NCI-H2171 treated with DMSO at 0.1 percent for 48 hours (cell line): ENCODE measurements at places on chromosomes 4 and X.

- DNase-seq, result no peak
Measured at GRCh38 chr4:138092060-138092459, 150.1 kb downstream of the SLC7A11 start.

DNA sequence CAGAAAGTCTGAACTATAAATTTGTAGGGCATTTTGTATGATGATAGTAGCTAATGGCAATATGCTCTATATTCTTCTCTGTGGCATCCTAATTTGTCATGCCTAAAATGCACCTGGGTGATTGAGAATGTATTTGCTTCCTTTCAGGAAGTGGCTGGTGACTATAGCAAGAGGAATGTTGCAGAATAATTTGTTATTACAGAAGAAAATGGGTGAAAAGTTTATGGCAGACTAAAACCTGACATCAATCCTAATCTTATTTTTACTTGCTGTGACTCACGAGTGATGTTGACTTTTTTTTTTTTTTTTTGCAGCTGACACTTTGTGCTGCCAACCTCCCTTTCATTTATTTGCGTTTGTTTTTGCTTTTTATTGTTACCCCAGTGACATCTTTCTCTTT lies 141.1 kb downstream of the MSL3 start:
- no peak for DNase-seq

DNA sequence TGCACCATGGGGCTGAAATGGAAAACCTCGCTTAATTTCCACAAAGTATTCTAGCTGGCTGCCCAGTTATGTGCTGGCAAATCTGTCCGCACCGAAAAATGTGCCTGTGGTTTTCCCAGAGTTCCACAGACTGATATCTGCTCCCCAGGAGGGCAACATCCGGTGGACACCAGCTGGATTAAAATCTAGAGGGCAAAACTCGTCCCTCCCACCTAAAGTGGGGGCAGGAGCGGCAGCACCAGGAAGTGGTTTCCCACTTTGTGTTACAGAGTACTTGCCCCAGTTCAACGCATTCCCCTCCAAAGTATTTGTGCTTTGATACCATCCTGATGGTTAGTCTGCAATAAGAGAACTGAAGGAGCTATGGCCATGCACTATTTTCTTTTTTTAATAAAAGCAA lies 187.6 kb downstream of the TSPAN5 start:
- no peak for DNase-seq

DNA sequence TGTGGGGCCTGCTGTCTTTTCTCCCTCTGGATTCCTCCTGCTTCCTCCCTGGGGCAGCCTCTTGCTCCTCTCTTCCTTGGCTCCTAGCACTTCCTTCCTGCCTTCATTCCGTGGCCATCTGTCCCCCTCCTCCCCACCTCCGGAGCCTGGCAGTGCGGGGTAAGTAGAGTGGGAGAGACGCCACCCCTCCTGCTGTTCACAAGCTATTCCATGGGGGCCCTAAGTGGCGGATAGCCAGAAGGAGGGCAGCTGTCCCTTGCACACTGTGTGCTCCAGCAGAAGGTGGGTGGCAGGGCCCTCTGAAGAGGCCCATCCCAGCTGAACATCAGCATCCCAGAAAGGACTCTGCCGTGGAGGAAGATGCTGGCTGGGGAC lies 27.4 kb downstream of the CCNQ start:
- peak; percentile 80 for DNase-seq

GRCh38 chr4:144356941-144357381 lies 216.4 kb upstream of the GYPA start:
- no peak for DNase-seq

DNA sequence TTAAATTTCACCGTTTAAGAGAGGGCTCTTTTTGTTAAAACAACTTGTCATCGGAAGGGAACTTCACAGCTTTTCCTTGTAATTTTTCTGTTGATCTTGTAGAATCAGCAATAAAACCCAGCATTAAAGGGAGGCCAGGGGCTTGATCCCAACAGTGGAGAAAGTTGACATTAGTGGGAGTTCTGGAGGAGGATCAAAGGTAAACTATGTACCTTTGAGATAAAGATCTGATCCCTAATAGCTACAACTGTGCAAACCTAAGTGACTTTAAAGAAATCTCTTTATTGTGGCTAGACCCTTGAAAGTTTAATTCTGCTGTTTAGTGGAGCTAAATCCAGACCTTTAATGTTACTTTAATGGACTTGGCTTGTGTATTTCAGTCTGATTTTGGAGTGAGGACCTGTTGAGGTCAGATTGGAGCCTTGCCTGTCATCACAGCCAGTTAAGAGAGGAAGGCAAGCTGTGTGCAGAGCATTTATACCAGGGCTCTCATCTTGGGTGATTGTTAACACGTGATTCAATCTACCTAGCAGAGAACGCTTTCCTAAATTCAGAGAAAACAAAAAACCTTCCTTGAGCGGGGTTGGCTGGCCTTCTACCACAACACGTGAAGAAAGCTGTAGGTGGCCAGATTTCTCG lies 1.7 kb downstream of the DOCK11 start:
- DNase-seq, result no peak

DNA sequence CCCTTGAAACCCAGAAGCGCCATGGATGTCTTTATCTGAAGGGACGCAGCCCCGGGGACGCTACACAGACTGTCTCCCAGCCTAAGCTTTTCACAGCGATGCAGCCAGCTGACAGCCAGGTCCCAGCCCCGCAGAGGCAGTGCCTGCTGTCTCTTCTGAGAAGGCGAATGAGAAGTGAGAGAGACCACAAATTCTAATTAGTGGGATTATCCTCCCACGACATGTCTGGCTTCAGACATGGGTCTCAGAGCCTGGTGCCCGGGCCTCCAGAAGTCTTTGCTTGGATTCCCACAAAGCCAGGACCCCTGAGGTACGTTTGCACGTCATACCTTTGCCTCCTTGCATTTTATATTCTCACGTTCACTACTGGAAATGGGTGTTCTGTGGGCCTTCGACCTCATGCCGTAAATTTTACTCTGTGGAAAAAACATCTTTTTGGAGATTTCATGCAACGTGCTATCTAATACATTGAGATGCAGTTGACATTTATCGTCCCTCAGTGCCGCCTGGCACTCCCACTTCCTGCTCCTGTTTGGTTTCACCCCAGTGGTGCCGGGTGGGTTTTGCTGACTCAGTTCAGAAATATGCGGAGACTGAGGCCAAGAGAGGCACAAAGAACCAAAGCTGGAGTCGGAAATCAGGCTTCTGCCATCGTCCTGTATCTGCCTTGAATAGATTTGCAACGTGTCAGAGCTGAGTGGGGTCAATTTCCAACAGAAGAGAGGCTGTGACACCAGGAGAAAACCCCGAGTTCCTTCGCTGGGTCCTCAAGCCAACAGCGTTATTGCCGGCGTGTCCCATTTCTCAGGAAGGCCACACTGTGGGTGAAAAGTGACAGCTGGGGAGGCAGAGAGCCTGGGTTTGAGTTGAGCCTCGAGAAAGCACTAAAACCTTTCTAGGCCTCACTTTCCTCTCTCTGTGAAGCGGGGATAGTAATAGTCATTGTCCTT lies 114.4 kb downstream of the STK32B start:
- DNase-seq, result no peak

DNA sequence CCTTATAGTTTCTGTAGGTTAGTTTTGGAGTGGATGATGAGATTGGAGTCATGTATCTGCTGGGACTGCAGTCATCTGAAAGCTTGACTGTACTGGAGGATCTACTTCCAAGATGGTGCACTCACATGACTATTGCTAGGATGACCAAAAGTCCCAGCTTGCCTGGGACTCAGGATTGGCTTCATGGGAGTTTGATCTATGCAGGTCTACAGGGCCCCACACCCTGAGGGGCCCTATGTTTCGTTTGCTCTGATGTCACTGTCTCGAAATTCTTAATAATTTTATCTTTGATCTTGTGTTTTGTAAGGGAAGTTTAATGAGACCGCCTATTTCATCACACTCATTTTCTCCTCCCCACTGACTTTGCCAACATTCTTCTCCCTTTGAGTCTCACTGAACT lies at the start of gene SMIM9:
Gene SMIM9 (minus strand): TSS at position 101 of the 400 bp plus-strand sequence. CDS start 3,806 bp downstream, outside the sequence.
- no peak for DNase-seq

- no peak for DNase-seq
Measured at GRCh38 chr4:102546635-102547034, 45.5 kb downstream of the NFKB1 start.

GRCh38 chr4:34935739-34936138 lies 1308.6 kb downstream of the ARAP2 start:
- DNase-seq, result no peak

GRCh38 chrX:13778916-13779315 lies 38.0 kb downstream of the GPM6B start:
- no peak for DNase-seq

- no peak for DNase-seq
Measured at GRCh38 chr4:2935762-2936743, 27.2 kb downstream of the NOP14 start.

DNA sequence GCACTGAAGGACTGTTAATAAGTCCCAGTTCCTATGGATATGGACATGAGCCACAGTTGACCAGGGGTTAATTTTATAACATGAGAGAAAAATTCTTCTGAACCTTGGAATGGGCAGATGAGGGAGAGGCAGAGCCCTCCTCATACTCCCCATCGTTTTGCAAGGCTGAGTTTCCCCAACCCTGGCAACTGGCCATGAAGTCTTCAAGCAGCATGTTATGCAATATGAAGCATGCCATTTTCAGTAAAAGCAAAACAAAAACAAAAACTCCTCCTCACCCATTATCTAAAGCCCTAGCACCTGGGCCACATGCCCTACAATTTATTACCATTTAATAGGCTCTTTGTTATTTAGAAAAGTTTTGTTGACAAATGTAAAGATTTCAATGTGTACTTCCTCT lies 64.5 kb downstream of the GPC4 start:
- DNase-seq, result peak; percentile 43

DNA sequence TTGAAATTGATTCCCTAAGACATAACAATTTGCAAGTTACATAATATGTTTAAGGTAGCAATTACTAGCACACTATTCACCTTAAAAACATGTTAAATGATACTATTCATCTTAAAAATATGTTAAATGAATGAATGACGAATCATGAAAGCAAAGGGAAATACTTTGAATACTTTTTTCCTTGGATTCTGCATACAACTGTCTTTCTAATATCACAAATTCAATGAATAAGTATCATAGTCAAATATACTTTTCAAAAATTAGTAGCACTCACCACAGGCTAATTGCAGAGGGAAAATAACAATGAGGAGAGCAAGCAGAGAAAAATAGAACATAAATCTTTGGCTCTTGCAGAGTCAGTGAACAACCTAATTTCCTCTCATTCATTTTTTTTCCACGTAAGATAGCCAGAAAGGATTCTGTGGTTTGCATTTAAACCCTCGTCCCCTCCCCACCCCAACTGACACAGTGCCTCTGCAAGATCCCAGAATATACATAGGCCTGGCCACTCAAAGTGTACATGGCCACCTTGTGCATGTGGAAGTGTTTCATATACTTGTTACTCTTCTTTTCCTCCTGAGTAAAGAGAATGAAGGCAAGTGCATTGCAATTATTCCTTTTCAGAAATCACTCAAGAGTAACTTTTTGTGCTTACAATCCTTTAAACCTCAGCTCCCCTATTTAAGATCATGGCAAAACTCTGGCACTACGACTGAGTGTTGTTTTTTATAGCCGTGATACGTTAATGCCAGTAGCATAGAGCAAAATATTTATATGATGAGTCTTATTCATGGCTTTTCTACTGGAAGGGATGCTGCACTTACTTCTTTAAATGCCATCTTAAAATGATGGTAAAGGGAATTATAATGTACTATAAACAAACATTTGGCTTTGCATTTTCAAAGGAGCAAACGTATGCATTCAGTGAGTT lies 236.4 kb downstream of the PDGFC start:
- no peak for DNase-seq

DNA sequence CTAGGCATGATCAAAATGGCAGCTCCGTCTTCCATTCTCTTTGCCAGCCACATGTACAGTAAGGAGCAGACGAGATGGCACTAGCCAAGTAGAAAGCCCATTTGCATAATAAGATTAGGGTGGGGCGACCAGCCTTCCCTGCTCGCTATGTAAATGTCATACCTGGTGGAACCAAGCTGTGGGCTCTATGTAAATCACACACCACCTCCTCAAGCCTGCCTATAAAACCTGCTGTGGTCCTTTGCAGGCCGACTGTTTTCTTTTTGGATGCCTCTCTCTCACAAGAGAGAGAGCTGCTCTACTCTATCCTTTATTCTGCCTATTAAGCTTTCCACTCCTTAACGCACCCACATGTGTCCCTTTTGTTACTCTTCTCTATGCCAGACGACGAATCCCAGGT lies 1472.7 kb downstream of the ARAP2 start:
- no peak for DNase-seq

GRCh38 chr4:84050015-84050414 lies 449.1 kb downstream of the NKX6-1 start:
- peak; percentile 63 for DNase-seq

DNA sequence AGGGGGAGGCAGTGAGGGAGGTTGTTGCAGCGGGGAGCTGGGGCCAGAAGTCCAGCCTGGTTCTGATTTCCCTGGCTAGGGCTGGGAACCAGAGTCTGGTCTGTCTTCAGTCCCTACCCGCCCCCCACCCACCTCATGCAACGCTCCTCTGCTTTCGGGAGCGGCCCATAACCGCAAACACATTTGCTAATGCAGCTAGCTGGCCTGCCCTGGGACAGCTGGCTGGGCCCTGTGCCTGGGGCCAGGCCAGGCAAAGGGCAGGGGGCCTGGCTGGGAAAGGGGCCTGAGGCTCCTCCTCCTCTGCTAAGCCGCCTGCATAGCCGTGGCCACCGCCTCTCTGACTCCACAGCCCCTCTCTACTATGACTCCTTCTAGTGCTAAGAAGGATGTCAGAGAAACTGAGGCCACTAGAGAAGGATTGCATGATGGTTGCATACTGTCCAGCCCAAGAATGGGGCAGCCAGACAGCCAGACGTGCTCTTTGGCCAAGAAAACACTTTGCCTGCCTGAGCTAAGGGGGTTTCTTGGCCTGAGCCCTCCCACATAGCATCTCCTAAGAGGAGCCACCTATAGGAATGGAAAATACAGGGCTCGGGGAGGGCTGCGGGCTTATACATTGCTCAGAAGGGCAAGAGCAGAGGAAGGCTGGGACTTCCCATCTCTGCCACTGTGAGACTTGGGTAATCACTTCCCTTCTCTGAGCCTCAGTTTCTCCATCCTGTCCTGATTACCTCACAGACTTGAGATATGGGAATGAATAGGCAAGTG lies 76.9 kb downstream of the PJA1 start:
- DNase-seq, result no peak
